ENCODE measurements at places on chromosomes 11 and 22.

- no peak for DNase-seq
Measured at GRCh38 chr11:122751292-122752070, 86.8 kb upstream of the CRTAM start.

- no peak for DNase-seq
Measured at GRCh38 chr11:9849389-9849788, 185.5 kb downstream of the SWAP70 start.

DNA sequence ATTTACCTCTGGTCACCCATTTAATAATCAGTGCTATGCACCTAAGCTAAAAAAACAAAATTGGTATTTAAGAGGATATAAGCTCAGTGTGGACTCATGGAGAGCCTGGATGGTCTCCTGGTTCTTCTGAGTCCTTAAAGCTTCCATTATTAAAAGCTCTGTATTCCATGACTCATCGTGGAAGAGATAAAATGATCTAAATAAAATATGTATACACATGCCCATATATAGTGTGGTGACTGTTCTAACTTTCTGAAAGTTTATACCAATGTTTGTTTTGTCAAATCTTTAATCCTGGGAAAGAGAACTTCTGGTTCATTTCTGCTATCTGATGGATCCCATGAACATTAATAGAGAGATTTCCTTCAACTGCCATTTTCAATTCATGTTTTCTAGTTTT lies 375.9 kb downstream of the GUCY1A2 start:
- no peak for DNase-seq

GRCh38 chr22:30946354-30946753 lies 22.2 kb downstream of the MORC2 start:
- DNase-seq, result no peak

DNA sequence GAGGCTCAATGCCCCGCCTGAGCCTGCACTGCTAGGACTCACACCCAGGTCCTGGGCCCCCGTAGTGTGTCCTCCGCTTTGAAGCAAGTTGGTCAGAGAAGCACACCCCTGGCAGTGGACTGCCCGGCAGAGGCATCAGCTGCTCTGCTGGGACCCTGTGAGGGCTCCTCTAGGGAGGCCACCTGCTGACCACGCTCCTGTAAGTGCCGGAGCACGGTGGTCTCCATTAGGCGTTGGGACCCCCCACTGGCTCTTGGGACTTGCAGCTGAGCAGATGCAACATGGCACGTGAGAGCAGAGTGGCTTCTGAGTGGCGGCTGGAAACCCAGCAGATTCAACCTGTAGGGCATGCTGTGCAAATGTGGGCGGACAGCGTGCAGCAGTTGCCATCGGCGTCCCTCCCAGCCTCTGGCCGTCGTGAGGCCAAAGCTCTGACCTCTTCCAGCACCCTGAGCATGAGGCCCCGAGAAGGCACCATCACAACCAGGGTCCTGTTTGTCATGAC lies 16.9 kb downstream of the MRGPRG start:
- no peak for DNase-seq

GRCh38 chr11:30605036-30605605 lies 19.0 kb upstream of the MPPED2 start:
- no peak for DNase-seq

DNA sequence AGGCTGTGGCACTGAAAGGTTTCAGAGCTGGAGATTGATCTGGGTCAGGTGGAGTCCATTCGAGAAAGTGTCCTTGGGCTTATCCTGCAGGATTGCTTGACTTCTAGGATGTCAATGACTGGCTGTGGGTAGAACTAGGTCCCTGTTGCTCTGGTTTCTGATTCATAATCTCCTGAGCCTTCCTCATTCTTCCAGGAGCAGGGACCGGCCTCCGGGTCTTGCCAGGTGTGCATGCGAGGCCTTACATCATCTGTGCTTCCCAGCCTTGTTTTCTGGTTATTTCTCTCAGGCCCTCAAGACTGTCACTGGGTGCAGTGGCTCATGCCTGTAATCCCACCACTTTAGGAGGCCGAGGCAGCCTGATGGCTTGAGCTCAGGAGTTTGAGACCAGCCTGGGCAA lies 33.3 kb upstream of the SORL1-AS1 start:
- DNase-seq, result no peak

DNA sequence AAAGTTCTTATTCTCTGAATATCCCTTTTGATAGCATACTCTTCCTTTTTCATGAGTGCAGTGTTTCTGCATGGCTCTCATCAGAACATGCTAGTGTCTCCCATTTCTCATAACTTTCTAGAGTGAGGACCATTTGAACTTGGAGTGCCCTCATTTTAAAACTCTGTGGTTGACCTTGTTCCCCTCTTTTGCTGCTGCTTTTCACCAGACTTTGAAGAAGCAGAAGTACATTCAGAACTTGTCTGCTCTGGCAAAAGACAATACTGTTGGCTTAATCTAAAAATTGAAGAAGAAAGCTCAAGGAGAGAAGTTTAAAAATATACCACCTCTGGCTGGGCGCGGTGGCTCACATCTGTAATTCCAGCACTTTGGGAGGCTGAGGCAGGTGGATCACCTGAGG lies 35.0 kb downstream of the PPARA start:
- no peak for DNase-seq

GRCh38 chr11:67260406-67260805 lies 5.9 kb upstream of the GRK2 start:
- DNase-seq, result no peak

DNA sequence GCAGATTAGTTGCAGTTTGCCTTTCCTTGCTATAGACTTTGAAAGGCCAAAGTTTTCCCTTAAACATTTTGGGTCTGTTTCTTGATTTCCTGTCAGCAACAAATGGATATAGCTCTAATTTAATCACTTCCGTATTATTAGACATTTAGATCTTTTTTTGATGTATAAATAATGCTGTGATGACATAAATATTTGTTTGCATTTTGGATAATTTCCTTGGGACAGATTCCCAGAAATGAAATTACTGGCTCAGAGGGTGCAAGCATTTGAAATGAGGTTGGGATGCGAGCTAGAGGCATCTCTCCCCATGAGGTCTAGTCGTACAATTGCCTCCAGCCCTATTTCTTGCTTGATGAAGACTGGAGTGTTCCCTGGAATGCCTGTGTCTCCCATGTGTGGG lies 94.2 kb downstream of the TBC1D22A start:
- DNase-seq, result no peak

- DNase-seq, result no peak
Measured at GRCh38 chr11:8747173-8747572, 64.6 kb downstream of the RPL27A start.

DNA sequence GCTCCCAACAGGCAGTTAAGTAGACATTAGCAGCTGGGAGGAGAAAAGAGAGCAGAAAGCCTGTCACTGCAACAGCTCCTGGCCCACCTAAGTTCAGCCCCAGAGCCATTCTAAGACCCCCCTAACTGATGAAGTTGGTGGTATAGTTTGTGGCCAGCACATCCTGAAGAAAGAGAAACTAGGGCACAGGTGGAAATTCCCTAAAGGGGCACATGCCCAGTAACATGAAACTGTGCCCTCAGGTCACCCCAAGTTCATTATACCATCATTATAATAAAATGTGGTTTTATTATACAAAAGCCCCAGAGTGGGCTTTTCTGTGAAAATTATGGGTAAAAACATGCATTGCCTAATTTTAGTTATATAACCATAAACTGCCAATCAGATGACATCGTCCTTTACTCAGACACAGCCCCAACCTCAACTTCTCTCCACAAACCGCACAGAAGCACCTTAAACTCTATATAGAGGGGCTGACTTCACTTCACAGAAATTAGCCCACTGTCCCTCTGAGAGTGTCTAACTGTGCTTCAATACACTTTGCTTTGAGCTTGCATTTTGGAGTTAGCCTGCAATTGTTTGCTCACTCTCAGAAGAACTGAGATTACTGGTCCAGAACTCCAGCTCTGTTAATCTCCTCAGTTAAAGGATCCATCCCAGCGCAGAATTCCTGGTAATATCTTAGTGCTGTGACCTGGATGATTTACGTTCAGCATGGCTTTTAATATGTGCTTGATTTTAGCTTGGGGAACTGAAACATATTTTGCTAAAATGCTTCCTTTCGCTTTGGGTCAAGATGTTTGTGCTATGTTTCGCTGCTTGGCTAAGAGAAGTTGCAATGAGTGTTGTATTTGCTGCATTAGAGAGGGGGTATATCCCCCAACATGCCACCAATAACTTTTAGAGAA lies 1.8 kb upstream of the APOL3 start:
- peak; percentile 36 for DNase-seq

DNA sequence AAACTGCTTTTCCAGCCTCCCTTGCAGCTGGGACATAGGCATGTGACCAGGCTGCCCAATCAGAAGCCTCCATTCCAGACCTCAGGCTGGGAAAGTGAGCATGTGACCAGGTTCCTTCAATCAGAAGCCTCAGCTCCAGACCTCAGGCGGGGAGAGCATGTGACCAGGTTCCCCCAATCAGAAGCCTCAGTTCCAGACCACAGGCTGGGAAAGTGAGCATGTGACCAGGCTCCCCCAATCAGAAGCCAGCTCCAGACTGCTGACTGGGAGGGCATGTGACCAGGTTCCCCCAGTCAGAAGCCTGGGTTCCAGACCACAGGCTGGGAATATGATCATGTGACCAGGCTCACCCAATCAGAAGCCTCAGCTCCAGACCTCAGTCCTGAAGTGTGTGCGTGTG lies 11.7 kb upstream of the IL2RB start:
- DNase-seq, result no peak

DNA sequence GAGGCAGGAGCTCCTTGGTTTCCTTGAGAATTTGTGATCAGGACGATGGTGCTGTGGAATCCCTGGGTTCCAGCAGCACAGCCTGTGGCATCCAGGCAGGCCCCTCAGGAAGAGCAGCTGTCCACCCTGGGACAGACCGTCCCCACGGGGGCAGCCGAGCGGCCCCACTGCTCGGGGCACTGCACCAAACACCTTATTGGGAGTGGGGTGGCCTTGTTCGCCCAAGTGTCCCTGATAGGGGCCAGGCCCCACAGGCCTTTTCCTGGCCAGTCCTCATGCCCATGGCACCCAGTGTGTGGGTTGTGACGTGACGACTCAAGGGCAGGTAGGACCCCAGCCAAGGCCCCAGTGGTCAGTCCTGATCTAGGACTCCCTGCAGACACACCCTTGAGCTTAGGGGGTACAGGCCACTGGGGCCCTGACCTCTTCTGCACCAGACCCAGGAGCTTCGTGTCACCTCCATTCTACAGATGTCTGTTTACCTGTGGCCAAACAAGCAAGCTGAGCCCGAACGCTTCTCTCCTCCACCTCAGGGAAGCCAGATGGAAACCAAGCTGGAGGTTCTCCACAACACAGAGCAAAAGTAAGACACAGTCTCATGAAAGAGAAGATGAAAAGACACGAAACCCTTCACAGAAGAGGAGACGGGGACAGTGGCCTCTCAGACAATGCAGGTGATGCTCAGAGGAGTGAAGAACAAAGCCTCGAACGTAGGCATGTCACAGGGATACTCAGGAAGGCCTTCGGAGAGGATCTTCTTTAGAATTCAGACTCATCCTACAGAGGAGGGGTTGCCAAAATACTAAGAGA lies 1.6 kb upstream of the BRD1 start:
- no peak for DNase-seq
